ENCODE measurements at places on chromosomes 4 and X.
A peak's percentile ranks its signal among the peaks of the same experiment; 100 is the strongest.

GRCh38 chr4:120720354-120720934 lies 202.1 kb downstream of the PRDM5 start:
- DNase-seq: no peak

- DNase-seq: no peak
Measured at GRCh38 chrX:431056-431455, 44.3 kb upstream of the PPP2R3B start.

- no peak for DNase-seq
Measured at GRCh38 chrX:71215338-71215912, 7.6 kb upstream of the GJB1 start.

GRCh38 chrX:16258882-16259281 lies 91.6 kb downstream of the MAGEB17 start:
- DNase-seq: peak; percentile 37

DNA sequence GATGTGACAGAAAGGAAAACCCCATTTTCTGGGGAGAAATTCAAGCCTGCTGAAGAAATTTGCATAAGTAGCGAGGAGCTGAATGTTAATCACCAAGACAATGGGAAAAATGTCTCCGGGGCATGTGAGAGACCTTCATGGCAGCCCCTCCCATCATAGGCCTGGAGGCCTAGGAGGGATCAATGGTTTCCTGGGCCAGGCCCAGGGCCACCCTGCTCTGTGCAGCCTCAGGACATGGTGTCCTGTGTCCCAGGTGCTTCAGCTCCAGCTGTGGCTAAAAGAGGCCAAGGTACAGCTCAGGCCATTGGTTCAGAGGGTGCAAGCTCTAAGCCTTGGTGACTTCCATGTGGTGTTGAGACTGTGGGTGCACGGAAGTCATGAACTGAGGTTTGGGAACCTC lies 31.2 kb downstream of the ETDB start:
- no peak for DNase-seq

- no peak for DNase-seq
Measured at GRCh38 chr4:108166038-108166437, 2.7 kb downstream of the LEF1 start.

DNA sequence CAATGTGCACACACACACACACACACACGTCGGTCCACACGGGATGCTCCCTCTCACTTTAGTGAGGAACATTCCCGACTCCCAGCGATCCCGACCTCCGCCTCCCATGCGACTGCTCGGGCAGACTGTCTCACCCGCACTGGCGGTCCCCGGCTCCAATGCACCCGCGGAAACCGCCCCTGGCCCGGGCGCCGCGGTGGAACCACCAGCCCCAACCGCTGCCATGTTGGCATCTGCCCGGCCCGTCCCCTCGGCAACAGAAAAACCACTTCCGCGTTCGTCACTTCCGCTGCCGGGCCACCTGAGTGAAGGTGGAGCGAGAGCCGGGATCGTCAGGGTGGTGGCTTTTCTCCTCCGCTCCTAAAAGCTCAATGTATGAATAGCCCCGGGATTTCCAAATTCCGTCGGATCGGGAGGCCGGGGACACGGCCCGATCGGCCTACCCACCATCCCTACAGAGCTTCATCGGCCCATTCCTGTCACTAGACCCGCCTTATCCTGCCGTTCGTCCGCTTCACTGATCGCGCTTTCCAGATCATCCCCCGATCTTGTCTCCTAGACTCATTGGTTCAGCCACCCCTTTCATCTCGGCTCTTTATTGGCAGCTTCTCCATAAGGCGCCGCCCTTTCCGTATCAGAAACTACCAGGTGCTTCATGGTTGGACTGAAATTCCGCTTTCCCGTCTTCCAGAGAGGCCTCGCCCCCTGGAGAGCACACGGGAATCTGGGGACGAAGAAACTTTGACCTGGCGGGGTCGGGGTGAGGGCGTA lies at the start of gene SLC35A2:
TSS of gene SLC35A2 (minus strand) at position 235 of the 771 bp plus-strand sequence. CDS start at position 225, 10 bp downstream.
- DNase-seq: peak; percentile 85

DNA sequence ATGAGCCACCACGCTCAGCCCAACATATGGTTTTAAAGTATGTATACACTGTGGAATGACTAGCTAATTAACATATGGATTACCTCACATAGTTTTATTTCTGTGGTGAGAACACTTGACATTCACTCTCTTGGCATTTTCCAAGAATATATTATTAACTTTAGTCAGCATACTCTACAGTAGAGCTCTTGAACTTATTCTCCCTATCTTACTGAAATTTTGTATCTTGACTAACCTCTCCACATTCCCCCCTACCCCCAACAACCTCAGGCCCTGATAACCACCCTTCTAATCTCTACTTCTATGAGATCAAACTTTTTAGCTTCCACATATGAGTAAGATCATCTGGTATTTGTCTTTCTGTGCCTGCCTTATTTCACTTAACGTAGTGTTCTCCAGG lies 38.6 kb upstream of the AGA start:
- peak; percentile 72 for DNase-seq

GRCh38 chrX:39953879-39954278 lies 143.9 kb downstream of the BCOR start:
- peak; percentile 78 for DNase-seq

DNA sequence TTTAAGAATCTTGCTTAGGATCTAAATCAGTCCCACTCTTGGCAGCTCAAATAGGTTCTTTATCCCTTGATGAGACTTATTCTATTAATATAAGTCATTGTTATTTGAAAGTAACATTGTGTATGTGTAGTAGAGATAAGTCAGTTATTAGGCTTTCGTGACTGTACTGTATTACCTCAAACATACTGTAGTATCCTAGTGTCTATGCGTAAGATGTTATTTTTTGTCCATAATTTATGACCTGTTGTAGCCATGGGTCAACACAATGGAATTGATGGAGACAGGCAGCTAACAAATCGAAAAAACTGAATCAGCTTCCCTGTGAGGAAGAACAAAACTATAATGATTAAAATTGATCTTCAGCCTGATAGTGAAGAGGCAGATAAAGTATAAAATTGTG lies 41.8 kb downstream of the CLCN3 start:
- no peak for DNase-seq

- DNase-seq: peak; percentile 29
Measured at GRCh38 chrX:38627683-38628082, 66.3 kb downstream of the TSPAN7 start.

DNA sequence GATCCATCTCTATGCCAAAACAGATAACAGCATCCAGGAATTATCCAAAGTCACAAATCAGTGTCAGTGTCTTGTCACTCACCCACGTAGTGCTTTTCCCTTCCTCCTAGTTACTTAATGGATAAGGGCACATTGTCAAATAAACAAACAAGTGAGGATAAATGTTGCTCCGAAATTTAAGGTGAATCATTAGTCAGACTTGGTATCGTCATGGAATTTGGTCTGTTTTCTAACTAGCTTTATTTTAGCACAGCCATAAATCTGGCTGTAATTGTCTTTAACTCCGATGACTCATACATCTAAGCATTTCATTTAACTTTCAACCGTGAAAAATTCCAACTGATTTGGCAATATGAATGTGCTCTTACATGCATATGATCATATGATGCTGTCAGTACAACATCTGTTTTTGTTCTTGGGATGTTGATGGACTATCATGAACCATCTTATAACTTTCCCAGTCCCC lies 83.3 kb downstream of the SNCA start:
- peak; percentile 97 for DNase-seq

GRCh38 chrX:15430584-15430983 lies 46.4 kb upstream of the VEGFD start:
- DNase-seq: no peak

GRCh38 chr4:92305878-92306520 lies 2.2 kb downstream of the GRID2 start:
- DNase-seq: no peak

GRCh38 chr4:168637872-168638756 lies 141.3 kb downstream of the PALLD start:
- peak; percentile 85 for DNase-seq

DNA sequence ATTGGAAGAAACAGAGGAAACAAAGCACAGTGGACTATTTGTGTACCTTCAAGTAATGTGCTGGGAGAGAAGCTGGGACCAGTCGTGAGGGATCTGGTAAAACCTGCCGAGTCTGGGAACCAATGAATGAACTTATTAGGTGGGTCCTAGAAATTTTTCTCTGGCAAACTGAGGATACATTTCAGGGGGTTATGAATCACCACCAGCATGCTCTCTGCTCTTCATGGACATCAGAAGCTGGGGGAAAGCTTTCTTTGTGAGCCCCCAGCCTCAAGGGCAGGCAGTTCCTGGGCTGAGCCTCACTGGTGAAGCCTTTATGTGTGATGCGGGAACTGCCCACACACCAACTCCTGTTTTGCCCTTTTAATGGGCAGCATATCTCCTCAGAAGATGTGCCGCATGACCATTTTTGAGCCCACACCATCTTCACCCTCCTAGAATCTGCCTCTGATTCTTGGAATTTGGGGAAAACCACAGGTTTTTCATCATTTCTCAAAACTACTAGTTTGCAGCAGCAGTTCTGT lies 95.4 kb upstream of the ENPP6 start:
- DNase-seq: no peak

- peak; percentile 68 for DNase-seq
Measured at GRCh38 chr4:95107635-95108034, 349.9 kb downstream of the BMPR1B start.

- DNase-seq: no peak
Measured at GRCh38 chr4:184197536-184198082, 20.1 kb downstream of the ENPP6 start.

- no peak for DNase-seq
Measured at GRCh38 chr4:125772680-125773079, 457.9 kb downstream of the FAT4 start.

- DNase-seq: no peak
Measured at GRCh38 chrX:28042260-28042659, 61.0 kb upstream of the DCAF8L1 start.

GRCh38 chr4:130545171-130545570 lies 1449.2 kb downstream of the C4orf33 start:
- DNase-seq: no peak

GRCh38 chr4:101556842-101557241 lies 209.5 kb upstream of the PPP3CA start:
- DNase-seq: no peak

- no peak for DNase-seq
Measured at GRCh38 chrX:110745288-110745687, 50.3 kb downstream of the CHRDL1 start.

DNA sequence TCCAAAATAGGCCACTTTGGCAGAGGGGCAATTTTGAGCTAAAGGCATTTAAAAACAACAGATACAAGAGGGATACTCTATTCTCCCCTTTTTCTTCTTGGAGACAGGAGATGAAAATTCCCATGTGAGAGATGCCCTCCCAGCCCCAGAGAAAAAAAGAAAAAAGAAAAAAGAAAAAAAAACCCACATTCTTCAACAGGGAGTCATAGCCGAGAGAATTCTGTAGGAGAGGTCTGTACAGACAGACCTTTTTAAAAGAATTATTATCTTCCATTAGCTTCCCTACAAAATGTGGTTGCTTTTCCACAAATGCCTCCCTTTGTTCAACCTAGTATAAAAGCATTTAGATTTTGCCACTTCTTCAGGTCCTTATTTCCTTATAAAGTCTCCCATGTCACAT lies 89.9 kb downstream of the SPCS3 start:
- DNase-seq: peak; percentile 28

DNA sequence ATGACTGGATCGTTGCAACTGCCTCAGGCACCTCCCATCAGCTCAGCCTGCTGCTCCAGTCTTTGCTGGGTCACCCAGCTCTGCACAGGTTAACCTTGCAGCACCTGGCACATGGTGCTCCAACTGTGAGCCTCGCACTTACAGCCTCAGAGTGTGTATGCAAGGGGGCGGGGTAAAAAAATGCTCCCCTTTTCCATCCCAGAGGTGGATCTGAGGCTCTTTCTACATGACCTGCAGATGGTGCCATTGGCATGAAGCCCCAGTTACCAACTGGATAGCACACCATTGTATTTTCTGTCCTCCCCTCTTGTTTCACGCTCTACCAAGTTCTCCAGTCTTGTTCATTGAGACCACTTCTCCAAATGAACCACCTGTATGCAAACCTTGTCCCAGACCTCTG lies 46.2 kb upstream of the TRPC3 start:
- no peak for DNase-seq

GRCh38 chrX:30388325-30388724 lies 79.1 kb upstream of the NR0B1 start:
- no peak for DNase-seq

DNA sequence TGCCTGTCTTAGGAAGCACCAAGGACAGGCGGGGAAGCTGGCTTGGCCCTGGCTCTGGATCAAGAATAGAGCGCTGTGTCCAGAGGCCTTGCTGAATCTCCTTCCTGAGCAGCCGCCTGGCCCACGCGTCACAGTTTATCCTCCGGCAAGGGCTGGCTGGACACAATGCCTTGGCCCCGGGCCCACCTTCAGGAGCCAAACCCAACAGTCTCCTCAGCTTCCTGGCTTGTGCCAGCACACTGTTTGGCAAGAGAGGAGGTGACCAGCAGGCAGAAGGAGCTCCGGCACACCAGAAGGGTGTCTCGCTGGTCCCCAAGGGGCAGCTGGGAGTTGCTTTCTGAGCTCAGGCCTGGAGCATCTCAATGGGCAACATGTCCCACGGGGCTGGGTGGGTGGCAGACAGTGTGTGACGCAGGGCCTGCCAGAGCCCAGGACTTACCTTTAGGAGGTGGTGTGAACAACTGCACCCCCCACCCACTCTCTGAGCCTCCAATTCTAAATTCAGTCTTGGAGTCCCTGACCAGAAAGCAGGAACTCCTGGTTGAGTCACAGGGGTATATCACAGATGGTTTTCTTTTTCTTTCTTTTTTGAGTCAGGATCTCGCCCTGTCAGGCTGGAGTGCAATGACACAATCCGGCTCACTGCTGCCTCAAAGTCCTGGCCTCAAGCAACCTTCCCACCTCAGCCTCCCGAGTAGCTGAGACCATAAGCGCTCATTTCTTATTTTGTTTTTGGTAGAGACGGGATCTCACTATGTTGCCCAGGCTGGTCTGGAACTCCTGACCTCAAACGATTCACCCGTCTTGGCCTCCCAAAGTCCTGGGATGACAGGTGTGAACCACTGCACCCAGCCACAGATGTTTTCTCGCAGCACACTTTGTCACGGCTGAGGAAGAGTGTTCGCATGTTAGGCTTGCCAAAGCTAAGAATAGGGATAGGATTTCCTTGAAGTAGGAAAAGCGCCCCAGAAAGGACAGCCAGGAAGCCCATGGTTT lies 361.2 kb downstream of the BCOR start:
- DNase-seq: peak; percentile 70

DNA sequence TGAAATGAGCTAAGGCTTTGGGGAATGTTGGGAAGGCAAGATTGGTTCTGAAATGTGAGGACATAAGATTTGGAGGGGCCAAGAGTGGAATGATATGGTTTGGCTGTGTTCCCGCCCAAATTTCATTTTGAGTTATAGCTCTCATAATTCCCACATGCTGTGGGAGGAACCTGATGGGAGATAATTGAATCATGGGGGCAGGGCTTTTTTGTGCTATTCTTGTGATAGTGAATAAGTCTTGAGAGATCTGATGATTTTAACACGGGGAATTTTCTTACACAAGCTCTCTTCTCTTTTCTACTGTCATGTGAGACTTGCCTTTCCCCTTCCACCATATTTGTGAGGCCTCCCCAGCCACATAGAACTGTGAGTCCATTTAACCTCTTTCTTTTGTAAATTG lies 157.6 kb upstream of the C1QTNF7 start:
- no peak for DNase-seq

DNA sequence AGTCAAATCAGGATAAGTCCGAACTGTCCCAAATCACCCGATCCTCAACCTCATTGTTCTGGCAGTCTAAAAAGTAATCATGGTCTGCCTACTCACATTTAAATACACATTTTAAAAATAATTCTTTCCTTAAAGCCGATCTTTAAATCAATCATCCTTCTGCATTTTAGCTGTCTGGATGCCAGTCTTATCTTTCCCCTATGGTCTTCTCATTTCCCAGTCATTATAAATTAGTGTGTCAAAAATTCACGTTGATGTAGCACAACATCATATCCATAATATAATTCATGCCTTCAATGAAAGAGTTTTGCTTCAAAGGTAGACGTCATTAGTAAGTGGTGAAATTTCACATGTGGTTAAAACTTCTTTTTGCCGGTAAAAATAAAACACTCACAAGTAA lies 108.1 kb upstream of the FRG1 start:
- DNase-seq: no peak
